ENCODE measurements at places on chromosomes 7 and 10.
A peak's percentile ranks its signal among the peaks of the same experiment; 100 is the strongest.

GRCh38 chr7:85287106-85287825, 100.4 kb upstream of the SEMA3D start:
- no peak for DNase-seq

GRCh38 chr7:14419531-14419930, 430.1 kb upstream of the ETV1 start:
- DNase-seq, result no peak

GRCh38 chr7:1899196-1899595, 229.1 kb downstream of the ELFN1 start:
- DNase-seq, result no peak

DNA sequence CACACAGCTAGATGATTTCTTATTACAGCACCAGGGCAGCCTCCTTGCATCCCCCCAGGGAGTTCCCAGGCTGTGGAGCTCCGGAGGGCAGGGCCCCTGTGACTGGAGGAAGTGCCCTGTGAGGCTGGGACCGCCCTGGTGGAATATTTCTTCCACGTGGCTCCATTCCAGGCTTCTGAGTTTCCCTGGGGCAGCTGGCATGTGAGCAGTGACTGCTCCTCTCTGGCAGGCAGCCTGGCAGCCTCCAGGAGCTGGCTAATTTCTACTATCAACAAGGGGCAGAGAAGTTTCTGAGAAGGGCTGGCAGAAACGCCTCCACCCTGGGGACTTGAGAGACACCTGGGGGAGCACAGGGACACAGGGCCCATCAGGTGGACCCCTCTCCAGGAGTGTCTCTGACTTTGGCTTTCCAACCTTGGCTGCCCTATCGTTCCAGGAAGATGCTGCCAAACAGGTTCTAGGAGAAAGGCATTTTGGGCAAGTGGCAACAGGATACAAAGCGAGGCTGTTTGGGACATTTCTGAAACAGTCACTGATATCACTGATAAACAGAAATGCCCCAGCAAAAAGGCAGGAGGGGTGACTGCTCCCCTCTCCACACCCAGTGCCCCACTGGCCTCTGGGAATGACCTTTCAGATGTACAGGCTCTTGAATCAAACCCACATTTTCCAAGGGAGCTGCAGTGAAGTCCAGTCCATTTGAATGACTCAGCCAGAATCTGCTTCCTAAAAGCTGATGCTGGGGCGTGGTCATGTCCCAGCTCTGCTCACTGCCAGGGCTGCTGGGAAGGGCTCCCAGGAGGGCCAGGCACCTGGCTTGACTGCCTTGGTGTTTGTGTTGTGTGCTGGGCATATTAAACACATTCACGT, 16.1 kb downstream of the MYOF start:
- no peak for DNase-seq

GRCh38 chr10:71600849-71601248, 118.7 kb downstream of the C10orf105 start:
- no peak for DNase-seq

GRCh38 chr7:102914585-102914984, 1.8 kb downstream of the LRRC17 start:
- DNase-seq, result no peak

DNA sequence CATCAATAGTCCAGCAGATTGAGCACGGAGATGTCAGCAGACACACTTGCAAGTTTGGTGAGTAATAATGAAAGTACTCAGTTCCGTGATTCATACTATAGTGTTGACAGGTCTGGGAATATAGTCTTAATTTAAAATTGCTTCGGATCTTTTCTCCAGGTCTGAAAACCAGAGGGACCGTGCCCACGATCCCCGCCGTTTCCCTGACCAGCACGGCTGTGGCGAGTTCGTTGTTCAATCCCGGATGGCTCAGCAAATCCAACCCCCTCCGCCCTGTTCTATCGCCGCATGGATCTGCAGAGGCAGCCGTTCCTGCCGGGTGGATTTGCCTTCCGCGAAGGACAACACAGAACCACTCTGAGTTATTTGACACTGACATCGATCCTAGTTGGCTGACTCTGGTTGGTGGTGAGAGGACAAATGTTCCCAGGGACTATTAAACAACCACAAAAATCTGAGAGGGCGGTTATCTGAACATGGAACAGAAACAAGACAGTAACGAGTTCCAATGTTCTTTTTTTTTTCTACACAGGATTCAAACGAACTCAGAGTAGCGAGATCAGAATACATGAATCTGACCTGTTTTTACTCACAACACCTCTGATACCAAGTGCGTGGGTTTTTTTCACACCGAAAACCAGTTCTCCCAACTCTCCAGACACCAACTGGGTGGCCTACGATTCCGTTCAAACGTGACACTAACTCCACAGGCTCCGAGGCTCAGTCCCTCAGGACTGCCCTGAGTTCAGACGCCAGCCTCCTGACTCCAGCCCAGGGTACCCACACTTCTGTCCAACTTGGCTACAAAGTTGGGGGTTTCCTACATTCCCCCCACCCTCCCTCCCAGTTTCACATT, 52.7 kb downstream of the RBM17 start:
- no peak for DNase-seq

DNA sequence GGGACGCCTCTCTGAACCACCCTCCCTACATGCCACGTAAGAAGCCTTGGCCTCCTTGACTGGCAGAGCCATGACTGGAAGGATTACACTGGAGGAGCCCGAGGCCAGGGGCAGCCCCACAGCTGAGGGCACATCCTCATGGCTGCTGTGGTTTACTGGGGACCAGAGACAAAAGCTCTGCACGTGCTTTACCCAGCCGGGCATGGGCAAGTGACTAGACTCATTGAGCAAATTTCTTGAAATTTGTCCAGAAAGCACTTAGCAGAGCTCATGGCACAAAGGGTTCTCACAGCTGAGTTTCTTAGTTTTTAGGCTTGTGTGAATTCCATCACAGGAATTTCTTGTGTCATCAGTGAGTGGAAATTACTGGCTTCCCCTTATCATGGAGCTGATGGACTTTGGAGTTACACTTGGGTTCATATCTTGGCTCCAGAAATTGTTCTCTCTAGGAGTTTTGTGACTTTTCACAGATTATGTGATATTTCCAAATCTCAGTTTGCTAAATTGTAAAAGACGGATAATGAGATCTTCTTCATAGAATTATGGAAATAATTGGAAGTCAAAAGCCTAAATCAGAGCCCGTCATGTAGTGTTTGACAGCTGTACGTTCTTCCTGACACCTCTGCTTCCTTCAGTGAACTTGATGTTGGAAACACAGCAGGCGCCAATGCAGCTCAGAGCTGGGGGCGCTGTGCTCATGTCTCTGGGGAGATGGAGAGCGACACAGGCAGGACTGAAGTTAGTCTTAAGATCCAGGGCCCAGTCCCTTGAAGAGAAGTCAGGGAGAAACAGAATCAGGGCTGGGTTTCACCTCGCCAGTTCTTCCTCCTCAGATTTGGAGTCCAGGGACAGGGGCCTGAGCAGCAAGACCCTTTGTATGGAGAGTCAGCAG, 47.7 kb upstream of the MGAM2 start:
- no peak for DNase-seq

DNA sequence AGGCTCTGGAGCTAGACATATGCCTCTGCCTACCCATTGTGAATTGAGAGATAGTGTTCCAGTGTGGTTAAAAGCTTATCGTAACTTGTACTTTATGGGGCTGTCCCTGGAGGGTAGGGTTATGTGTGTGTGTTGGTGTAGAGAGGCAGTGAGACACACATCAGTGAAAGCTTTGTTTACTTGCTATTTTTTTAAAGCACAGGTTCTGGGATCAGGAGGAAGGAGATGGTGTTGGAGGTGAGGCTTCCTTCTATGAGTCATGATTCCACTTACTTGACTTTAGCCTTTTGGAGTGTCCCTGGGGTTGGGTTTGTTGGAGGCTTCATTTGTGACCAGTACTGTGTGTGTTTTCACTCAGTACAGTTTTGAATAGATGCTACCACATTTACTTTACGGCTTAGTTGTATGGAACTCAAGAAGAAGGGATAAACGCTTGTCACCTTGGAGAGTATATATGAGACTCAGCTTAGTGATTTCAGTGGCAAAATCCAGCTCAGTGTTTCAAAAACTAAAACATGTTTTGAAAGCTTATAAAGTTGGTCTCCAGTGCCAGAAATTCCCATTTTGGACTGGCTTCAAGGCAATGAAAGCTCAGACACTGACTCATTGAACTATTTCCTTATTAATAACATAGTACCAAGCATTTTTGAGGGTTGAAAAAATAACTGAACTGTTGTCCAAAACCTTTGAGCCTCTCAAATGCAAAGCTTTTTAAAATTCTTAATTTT, 106.2 kb downstream of the PLXDC2 start:
- DNase-seq, result no peak

DNA sequence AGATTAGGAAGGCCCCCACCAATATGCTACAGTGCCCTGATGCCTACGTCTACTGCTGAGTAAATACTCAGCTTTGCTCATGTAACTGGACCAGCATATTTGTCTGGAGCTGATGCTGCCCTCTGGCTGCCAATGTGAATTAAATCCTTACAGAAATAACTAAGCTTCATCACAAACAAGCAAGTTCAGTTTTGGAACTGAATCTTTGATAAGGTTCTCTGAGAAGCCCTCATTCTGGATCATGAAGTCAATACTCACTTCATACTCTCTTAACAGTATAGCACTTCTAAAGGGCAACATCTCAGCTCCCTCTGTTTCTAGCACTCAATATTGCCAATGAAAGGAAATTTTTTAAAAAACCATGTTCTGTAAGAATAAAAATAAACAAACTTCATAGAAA, 246.7 kb downstream of the ETV1 start:
- peak; percentile 18 for DNase-seq

Data from hematopoietic multipotent progenitor cell treated with erythropoietin and hydrocortisone succinate and interleukin-3 and kit ligand, for 8 days (in vitro differentiated cells).